Immature natural killer cell (primary cell): ENCODE measurements at places on chromosomes 12 and 14.

- DNase-seq: no peak
Observed at GRCh38 chr12:39124768-39125167, 219.4 kb upstream of the CPNE8 start.

DNA sequence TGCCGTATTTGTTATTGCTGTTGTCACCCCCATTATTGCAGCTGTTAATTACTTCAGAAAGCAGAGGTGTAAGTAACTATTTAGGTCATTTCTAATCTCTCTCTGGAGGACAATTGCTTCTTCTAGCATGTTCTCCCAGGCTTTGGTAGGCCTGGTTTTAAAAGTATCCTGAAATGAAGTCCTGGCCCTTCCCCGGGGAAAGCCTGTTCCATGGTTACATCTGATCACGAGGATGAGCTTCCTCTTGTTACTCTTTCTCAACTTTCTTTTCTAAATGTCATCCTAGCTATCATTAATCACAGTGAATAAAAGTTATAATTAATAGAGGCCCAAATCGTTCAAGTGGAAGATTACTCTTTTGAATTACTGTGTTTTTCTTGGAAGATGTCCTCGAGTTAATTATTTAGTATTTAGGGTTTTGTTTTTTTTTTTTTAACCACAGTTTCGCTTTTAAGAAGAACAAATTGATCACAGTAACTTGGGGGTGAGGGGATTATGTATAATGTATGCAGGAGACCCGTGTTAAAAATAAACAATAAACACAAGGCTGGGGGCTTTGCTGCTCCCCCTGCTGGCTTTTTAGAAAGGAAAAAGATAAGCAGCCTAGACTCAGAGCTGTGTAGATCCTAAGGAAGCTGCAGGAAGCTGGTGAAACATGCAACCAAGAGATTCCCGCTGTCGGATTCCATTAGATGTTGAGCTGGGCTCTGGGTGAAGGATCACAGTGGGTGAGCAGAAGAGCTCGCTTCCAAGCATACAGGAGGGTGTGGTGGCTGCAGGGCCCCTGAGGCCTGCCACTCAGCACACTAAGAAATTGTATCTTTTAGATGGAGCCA, 420.1 kb downstream of the FUT8 start:
- DNase-seq: no peak

GRCh38 chr12:26297396-26298070, 102.2 kb downstream of the SSPN start:
- DNase-seq: no peak

DNA sequence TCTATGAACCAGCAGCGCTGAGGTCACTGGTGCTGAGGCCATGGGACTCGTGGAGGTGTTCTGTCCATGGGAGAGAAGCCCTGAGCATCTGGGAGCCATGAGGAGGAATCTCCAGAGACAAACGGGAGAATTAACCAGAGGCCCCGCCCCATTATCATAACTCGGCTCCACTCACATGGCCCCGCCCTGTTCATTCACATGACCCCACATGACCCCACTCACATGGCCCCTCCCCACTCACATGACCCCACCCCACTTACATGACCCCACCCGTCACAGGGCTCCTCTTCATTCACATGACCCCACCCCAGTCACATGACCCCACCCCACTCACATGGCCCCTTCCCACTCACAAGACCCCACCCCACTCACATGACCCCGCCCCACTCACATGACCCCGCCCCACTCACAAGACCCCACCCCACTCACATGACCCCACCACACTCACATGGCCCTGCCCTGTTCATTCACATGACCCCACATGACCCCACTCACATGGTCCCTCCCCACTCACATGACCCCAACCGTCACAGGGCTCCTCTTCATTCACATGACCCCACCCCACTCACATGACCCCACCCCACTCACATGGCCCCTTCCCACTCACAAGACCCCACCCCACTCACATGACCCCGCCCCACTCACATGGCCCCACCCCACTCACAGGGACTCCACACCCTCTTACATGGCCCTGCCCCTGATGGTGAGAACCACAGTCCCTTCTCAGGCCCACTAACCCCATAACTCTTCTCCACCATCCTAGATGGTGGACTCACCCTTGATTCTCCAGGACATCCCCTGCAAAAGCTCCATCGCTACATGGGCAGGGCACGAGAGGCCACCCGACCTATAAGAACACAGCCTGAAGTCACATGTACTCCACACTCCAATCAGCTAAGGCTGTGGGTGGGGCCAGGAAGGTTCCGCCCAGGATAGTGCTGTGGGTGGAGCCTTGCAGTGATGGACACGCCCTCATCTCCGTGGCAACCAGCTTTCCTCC, 151.1 kb upstream of the SFSWAP start:
- no peak for DNase-seq
